NCI-H748 treated with DMSO at 0.1 percent for 48 hours (cell line): ENCODE measurements at places on chromosomes 6 and 20.

DNA sequence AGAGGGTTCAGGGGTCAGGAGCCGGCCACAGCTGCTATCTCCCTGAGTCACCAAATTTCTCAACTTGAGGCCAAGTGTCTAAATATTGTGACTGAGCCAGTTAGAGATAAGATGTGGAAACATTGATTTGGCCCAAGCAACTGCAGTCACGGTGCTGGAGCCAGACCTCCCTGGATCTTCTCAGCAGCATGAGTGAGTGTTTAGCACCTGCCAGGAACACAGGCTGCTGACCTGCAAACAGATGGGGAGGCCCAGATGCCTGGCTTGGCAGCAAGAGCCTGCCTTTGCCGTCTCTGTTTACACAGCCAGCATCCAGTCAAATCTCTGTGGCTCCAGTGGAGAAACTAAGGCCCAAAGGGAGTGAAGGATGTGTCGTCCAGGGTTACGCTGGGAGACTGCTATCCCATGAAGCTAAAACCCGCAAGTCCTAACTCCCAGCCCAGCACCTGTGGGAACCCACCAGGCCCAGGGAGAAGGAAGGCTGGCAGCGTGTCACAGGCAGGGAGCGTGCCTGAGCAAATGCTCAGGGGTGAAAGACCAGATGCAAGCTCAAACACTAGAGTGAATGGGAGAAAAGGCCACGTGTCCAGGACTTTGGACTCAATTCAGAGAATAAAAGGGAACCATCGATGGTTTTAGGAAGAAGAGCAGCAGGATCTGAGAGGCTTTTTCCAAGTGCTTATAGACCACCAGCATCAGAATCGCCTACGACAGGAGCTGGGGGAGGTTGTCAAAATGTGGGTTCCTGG lies 15.9 kb upstream of the PTGIS start:
- DNase-seq: no peak

DNA sequence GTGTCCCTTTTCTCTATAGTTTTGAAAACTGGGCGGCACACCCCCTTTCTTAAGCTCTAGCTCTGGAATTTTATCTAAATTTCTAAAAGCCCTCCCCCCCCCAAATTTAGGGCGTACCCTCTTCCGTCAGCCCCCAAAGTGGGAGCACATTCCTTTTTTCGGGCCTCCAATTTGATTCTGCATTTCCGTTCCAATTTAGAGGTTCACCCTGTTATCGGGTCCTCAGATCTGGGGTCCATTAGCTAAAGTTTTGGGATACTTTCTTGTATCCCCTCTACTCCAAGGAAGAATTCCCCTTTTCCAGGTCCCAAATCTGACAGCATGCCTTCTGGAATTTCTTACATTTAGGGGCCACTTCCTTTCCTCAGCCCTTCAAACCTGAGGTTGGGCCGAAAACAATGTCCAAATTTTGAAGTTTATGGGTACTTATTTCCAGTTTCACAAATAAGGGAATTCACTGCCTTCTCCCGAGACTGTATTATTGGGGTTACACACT lies 796 bp downstream of the PHF20 start:
- DNase-seq: no peak

- DNase-seq: no peak
Observed at GRCh38 chr6:88588938-88589337, 374.5 kb downstream of the RNGTT start.

- no peak for DNase-seq
Observed at GRCh38 chr6:148520109-148520841, 177.6 kb downstream of the SASH1 start.

DNA sequence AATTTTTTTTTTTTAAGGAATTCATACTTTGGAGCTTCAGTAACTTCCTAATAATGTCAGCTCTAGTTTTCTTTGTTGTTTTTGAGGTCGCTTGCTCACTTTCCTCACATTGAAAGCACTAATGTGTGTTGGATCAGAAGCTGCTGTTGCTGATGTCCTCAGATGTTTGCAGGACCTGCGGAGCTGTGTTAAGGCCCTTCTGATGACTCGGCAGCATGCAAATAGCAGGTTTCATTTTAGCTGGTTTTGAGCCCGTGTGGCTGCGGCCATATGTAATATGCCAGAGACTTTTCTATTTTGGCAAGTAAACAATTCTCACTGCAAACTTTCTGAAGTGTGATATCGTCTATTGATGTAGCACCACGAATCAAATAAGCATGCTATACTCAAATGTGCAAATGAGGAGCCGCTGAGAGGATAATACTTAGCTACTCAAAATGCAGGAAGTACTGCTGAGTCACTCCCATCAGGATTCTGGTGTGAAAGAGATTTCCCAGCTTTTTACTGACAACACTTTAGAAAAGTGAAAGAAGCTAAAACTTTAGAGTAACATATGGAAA lies 187.8 kb downstream of the SASH1 start:
- no peak for DNase-seq

DNA sequence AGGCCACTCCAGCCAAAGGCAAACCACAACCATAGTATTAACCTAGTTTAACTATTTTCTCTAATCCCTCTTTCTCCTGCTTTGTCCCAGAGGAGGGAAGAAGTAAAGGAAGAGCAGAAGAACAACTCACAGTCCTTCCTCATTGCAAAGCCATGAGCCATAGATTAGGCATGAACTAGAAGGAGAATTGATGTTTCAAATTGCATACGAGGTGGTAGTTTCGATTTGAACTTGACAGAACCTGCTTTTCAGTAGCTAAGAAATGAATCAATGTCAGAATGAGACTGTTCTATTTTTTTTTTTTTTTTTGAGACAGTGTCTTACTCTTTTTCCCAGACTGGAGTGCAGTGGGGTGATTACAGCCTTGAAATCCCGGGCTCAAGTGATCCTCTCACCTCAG lies 48.3 kb downstream of the PROKR2 start:
- no peak for DNase-seq

DNA sequence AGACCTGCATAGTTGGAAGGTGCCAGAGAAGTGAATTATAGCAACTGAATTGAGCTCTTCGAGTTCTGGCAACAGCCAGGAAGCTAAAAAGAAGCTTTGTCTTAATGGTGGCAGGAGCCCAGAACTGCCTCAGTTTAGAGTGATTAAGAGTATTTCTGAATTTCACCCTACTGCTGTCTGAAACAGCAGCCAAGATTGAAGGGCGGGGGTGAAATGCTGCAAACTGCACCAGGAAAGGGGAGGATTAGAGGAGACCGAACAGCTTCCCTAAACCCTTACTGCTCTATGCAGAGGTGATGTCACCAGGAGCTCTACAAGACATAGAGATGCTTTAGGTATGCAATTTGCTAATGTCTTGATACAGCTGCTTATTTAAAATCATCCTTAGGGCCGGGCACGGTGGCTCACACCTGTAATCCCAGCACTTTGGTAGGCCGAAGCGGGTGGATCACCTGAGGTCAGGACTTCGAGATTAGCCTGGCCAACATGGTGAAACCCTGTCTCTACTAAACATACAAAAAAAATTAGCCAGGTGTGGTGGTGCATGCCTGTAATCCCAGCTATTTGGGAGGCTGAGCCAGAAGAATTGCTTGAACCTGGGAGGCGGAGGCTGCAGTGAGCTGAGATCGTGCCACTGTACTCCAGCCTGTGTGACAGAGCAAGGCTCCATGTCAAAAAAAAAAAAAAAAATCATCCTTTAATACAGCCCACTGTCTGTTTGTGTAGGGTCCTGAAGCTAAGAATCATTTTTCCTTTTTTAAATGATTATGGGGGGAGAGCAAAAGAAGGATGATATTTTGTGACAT lies 91.7 kb upstream of the IYD start:
- DNase-seq: no peak

GRCh38 chr6:49550492-49551077 lies at the start of gene C6orf141:
Gene C6orf141, plus strand, starts transcription at chr6:49550668. Its CDS starts 125 bp downstream, at chr6:49550793.
- DNase-seq: peak; percentile 82

DNA sequence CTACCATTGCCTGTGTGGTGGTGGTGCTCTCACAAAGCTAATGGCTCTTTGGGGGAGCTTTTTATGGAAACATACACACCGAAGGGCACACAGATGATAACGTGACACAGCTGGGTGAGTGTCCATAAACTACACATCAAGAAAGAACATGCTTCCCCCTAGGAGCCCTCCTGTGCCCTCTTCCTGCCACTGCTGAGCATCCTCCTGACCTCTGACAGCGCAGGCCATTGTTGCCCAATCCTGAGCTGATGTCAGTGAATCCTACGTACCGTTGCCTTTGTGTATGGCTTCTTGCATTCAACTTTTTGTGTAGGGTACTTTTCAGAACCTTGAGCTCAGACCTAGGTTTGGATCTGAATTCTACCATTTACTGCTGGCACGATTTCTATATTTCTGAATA lies 65.8 kb upstream of the SLC22A1 start:
- no peak for DNase-seq

DNA sequence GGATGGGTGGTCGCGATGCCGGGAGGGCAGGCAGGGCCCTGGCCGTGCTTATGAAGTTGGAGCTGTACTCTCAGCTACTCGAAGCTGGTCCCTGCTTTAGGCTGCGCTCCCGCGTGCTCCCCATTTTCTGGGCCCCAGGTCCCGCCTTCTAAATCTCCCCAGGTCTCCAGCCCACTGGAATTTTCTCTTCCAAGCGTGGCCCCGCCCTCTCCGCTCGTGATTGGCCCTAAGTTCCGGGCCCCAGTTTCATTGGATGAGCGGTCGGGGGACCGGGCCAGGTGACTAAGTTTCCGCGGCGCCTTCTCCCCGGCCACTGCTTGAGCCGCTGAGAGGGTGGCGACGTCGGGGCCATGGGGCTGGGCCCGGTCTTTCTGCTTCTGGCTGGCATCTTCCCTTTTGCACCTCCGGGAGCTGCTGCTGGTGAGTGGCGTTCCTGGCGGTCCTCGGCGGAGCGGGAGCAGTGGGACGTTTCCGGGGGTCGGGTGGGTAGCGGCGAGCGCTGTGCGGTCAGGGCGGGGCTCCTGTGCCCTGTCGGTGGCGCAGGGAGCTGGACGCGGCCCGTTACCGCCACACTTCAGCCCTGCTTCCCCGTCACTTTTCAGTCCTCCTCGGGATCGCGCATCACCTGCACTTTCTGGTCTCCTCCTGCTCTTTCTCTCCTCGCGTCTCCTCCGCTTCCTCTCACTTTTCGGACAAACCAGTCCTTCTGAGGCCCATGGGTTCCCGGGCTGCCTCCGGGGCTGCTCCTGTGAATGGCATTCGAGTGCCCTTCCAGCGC lies at the start of gene MICA:
MICA (plus strand) TSS at position 313 of the 778 bp plus-strand sequence; CDS start at position 351, 38 bp downstream.
- peak; percentile 21 for DNase-seq

- DNase-seq: no peak
Observed at GRCh38 chr20:25573288-25574251, 11.8 kb downstream of the NINL start.

- DNase-seq: no peak
Observed at GRCh38 chr20:58075586-58076345, 152.7 kb downstream of the ANKRD60 start.

DNA sequence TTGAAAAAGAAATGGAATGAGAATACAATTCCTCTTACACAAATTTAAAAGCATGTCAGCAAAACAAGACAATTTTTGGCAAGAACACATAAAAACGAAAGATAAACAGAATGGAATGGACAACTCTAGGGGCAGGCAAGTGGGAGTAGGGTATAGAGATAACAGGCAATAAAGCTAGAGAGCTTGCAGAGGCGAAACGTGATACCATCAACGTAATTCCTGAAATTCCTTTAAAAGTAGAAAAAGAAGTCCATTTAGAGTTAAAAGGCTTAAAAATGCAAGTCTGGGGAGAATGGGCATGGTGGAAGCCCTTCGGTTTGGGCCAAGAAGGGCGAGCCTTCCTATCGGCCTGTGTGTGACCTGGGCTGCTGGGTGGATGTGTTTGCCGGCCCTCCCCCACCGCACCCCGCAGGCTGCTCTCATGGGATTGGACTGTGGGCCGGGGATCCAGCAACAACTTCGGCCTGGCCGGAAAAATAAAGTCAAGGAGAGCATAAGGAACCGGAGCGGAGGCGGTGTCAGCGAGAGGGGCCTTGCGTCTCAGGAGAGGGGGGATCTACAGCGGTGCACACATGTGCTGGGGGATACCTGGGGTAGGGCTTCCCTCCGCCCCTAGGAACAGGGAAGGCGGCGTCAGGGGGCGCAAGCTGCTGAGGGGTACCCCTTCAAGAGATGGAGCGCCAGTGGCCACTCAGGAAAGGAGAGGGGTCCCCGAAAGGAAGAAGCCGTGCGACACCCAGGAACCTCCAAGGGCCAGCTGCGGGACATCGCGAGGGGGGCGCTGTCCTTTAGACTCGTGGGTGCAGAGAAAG lies 4.1 kb downstream of the TMEM239 start:
- DNase-seq: no peak

GRCh38 chr6:79453558-79454042 lies 83.6 kb downstream of the LCA5 start:
- no peak for DNase-seq
